ENCODE measurements at places on chromosomes 5 and 9.

DNA sequence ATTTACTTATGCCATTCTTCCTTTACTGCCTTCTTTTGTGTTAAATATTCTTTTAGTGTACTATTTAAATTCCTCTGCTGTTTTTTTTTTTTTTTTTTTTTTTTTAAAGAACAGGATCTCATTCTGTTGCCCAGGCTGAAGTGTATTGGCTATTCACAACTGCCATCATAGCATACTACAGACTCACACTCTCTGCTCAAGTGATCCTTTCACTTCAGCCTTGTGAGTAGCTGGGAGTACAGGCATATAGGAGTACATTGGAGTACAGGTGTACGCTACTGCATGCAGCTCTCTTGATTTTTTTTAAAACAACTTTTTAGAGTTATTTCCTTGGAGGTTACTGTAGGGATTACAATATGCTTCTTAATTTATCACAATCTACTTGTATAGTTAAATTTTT, 56.1 kb downstream of the NIPBL start:
- no peak overlapping the region for H3K4me3 ChIP-seq
- no peak overlapping the region for H3K27ac ChIP-seq
- no peaks in the 10 kb centered on the region for H3K4me1 ChIP-seq
- no peaks in the 10 kb centered on the region for H3K36me3 ChIP-seq

DNA sequence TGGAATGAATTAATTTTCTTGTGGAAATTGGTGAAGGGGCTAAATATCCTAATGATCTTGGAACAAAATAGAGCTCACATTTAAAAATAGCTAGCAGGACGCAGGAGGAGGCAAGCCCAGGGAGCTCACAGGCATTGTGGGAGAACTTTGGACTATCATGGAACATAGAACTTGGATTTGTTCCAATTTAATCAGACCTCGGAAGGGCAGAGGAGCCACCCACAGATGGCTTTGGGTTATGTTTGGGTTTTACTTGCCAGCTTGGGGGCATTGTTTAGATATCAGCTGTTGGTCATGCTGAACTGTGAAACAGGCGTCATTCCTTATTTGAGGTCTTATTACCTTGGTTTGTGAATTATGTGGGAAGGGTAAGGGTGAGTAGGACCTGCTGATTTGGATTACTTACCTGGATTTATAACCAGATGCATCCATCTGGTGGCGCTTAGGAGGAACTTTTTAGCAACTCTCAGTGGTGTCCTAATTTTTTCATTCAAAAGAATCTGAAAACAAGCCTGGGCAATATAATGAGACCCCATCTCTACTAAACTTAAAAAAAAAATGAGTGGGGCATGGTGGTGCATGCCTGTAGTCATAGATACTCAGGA, 14.1 kb upstream of the PTGR1 start:
- no peaks in the 10 kb centered on the region for H3K36me3 ChIP-seq
- no peak overlapping the region for H3K4me3 ChIP-seq
- no peaks in the 10 kb centered on the region for H3K27me3 ChIP-seq
- DNase-seq, result no peak

DNA sequence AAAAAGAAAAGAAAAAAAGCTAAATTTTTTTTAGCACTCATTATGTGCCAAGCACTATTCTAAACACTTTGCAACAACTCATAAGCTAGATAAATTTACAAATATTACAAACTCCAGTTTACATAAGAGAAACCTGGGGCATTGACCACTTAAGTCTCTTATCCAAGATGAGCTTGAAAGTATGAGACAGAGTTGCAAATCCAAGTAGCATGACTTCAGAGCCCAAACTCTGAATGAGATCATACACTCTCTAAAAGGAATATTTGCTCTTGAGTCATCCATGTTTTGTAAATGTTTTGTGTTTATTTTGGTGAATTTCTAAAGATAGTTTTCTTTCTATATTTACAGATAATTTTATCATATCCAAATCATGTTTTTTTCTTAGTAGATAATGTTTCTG, 4.0 kb upstream of the SHOC1 start:
- no peak overlapping the region for H3K4me3 ChIP-seq
- no peaks in the 10 kb centered on the region for H3K4me1 ChIP-seq
- H3K36me3 ChIP-seq, result no peaks in the 10 kb centered on the region
- no peak for DNase-seq
- H3K27ac ChIP-seq, result no peak overlapping the region
- H3K27me3 ChIP-seq, result peaks cover 5% of the 10 kb centered on the region

GRCh38 chr9:97293818-97294217, 13.6 kb upstream of the CCDC180 start:
- H3K27ac ChIP-seq, result no peak overlapping the region
- H3K4me1 ChIP-seq, result peaks cover 5% of the 10 kb centered on the region
- peak; percentile 73 for DNase-seq
- H3K27me3 ChIP-seq, result no peaks in the 10 kb centered on the region

DNA sequence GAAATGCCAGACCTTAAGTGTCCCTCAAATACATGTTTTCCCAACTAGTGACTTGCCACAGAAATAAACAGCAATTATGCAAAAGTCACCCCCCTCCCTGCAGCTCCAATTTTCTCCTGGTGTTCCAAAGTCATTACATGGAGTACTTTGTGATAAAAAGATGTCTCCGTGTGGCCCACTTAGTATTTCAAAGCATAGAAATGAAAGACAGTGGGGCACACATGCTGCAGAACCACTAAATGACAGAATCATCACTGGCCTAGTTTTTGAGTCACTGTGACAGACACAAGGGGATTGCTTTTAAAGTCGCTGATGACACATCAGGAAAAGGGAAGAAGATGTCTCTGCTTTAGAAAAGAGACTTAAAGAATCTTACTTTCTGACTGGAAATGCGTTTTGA, 323.4 kb downstream of the PSAT1 start:
- H3K4me1 ChIP-seq, result no peaks in the 10 kb centered on the region
- no peaks in the 10 kb centered on the region for H3K36me3 ChIP-seq
- no peak for DNase-seq
- no peaks in the 10 kb centered on the region for H3K27me3 ChIP-seq

GRCh38 chr5:76601470-76601869, 21.7 kb downstream of the F2RL2 start:
- H3K27ac ChIP-seq, result no peak overlapping the region
- no peak overlapping the region for H3K4me3 ChIP-seq
- no peak for DNase-seq

DNA sequence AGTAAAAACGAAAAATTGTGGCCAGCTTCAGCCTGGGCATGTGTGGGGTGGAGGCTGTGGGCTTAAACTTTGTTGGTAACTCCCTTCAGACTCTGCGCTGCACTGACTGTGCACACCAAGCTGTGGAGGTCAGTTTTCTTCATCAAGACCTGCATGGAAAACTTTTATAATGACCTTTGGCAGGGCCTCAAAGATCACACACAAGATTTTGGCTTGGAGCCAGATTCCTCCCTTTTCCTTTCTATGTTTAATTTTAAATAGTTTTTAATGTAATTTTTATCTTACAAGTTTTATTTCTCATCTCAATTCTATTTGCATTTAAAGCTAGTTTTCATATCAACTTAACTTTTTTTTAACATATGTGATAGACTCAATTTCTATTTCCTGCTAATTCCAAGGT, 1211.1 kb upstream of the CDH18 start:
- no peaks in the 10 kb centered on the region for H3K4me1 ChIP-seq
- H3K4me3 ChIP-seq, result no peak overlapping the region
- no peaks in the 10 kb centered on the region for H3K27me3 ChIP-seq
- no peaks in the 10 kb centered on the region for H3K36me3 ChIP-seq
- no peak for DNase-seq

GRCh38 chr9:2016408-2017330, 1.5 kb downstream of the SMARCA2 start:
- H3K27ac ChIP-seq, result no peak overlapping the region
- no peaks in the 10 kb centered on the region for H3K36me3 ChIP-seq
- H3K27me3 ChIP-seq, result peaks cover 63% of the 10 kb centered on the region
- H3K4me1 ChIP-seq, result no peaks in the 10 kb centered on the region
- peak overlapping the region; percentile 93 for H3K4me3 ChIP-seq

DNA sequence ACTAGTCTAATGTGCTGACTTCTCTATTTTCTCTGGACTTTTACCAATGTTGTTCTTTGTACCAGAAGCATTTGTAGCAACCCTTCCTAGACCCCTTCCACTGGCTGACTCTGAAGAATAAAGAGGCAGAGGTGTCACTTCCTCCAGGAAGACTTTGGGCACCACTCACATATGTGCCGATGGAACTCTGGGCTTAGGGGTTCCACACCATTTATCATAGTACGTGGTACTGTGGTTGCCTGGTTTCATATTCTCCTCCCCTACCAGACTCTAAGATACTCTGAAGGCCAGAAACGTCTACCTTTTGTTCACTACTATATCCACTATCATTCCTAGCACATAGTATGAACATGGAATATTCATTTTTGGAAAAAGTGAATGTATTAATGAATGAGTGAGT, 88.0 kb downstream of the BNC2 start:
- DNase-seq, result no peak
- no peak overlapping the region for H3K27ac ChIP-seq
- no peaks in the 10 kb centered on the region for H3K36me3 ChIP-seq
- no peaks in the 10 kb centered on the region for H3K4me1 ChIP-seq

DNA sequence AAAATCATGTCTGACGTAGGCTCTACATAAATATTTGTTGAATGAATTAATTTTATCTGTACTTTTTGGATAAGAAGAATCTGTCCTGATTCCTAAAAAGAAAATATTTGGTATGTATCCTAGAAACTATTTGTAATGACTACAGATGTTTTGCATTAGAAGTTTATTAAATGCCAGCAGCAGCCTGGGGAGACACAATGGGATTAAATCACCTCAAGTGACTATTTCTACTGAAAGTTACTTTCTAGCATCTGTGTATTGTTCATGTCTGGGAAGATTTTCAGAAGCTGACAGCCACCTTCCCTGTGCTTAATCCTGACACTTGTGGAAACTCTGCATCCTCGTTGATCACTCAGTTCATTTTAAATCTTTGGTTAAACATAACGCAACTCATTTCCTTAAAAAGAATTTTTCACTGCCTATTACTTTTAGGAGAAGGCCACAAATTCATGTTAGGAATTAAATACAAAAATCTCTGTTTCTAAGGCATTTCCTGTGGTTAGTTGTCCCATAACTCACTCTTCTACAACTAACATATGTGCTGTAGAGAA, 209.3 kb upstream of the PPP1R2B start:
- H3K4me1 ChIP-seq, result no peaks in the 10 kb centered on the region
- H3K27ac ChIP-seq, result no peak overlapping the region
- no peak for DNase-seq

DNA sequence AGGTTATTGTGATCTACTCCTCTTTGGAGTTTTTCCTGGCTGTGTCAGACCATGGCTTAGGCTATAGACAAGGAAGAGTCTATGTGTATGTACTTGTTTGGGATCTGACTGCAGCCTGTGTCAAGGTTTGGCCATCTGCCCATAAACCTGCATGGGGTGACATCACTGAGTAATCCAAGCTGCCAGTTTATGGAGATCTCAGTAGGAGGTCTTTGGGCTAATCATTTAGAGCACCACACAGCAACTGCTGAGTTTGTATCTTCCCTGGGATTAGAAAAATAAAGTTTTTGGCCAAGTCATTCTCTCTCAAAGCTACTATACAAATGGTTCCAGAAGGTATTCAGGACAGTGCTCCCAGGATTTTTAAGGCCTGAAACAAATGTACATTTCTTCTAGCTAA, 65.5 kb upstream of the HSPB3 start:
- H3K4me3 ChIP-seq, result no peak overlapping the region
- no peaks in the 10 kb centered on the region for H3K4me1 ChIP-seq
- H3K36me3 ChIP-seq, result no peaks in the 10 kb centered on the region
- no peak overlapping the region for H3K27ac ChIP-seq
- DNase-seq, result no peak
